ENCODE measurements at places on chromosomes 11 and 22.
A peak's percentile ranks its signal among the peaks of the same experiment; 100 is the strongest.

- DNase-seq, result no peak
These were observed 11.1 kb upstream of the PHLDA2 start for GRCh38 chr11:2940147-2940920.

DNA sequence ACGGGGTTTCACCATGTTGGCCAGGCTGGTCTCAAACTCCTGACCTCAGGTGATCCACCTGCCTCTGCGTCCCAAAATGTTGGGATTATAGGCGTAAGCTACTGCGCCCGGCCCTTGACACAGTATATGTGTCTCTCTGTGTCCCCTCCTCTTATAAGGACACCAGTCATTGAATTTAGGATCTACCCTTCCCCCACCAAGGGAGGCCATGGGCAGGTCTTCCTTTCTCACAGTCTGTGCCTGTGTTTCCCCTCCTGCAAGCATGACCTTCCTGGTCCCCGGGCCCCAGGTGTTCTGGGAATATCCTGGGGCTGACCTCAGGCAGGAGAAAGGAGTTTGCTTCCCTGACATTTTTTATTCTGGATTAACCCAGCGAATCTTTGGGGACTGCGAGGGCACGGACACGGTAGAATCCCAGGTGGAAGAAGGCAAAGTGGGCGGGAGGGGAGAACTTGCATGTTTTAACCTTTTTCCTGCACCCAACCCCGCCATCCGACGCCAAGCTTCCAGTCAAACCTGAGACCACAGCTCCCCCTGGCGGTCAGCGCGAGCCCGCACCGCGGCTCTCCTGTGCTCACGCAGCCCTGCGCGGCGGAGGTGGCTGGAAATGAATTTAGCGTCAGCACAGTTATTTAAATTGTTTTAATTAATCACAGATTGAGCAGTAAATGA is 42.1 kb upstream of the ISX start:
- DNase-seq, result peak; percentile 5

- DNase-seq, result no peak
These were observed 266.9 kb upstream of the NARS2 start for GRCh38 chr11:78841456-78842060.

- no peak for DNase-seq
These were observed 176.4 kb upstream of the PLET1 start for GRCh38 chr11:112437096-112437495.

DNA sequence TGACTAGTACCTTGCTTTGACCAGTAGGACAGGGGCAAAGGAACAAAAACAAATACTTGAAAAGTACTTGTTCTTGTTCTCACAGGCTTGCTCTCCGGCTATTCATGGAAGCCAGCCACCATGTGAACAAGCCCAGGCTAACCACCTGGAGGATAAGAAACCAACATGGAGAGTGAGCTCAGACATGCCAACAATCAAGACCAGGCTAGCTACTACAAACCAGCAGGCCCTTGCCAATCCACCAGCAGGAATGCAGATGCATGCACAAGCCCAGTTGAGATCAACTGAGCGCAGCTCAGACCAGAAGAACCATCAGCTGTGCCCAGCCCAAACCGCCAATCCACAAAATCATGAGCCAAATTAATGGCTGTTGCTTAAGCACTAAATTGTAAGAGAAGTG is 180.1 kb upstream of the ISX start:
- no peak for DNase-seq
